ENCODE measurements at places on chromosomes 12 and 14. TPM values are rescaled to one million over a fixed set of nuclear protein-coding genes. Genes with fewer than 3 reads are reported as not detected.

PLEKHG7 gene
- not detected for polyA plus RNA-seq

AVPR1A gene
- polyA plus RNA-seq, result not detected

WSB2 gene
- 10.6 TPM for polyA plus RNA-seq

DNAI7 gene
- polyA plus RNA-seq, result not detected

DYRK4 gene
- polyA plus RNA-seq, result 37.4 TPM

KRT82 gene
- not detected for polyA plus RNA-seq

CFAP54 gene
- polyA plus RNA-seq, result 0.07 TPM

CCNT1 gene
- polyA plus RNA-seq, result 23.8 TPM

WDHD1 gene
- polyA plus RNA-seq, result 1.6 TPM

ARG2 gene
- polyA plus RNA-seq, result 0.36 TPM

STAC3 gene
- not detected for polyA plus RNA-seq

FGF6 gene
- polyA plus RNA-seq, result not detected

PZP gene
- polyA plus RNA-seq, result not detected

MANSC1 gene
- polyA plus RNA-seq, result 4.2 TPM

RIMBP2 gene
- polyA plus RNA-seq, result not detected

KSR2 gene
- polyA plus RNA-seq, result not detected

B4GALNT3 gene
- polyA plus RNA-seq, result 1.6 TPM

GPR84 gene
- polyA plus RNA-seq, result not detected

RASSF3 gene
- polyA plus RNA-seq, result 4.4 TPM

CAPZA3 gene
- not detected for polyA plus RNA-seq

MAP1LC3B2 gene
- 5.9 TPM for polyA plus RNA-seq

LTB4R gene
- polyA plus RNA-seq, result 9.4 TPM

NFE2 gene
- polyA plus RNA-seq, result not detected

B3GNT4 gene
- polyA plus RNA-seq, result 0.34 TPM

GARIN6 gene
- not detected for polyA plus RNA-seq

PIWIL1 gene
- not detected for polyA plus RNA-seq

KRT85 gene
- polyA plus RNA-seq, result not detected

CCDC60 gene
- not detected for polyA plus RNA-seq

LUM gene
- polyA plus RNA-seq, result not detected

All from naive thymus-derived CD4-positive, alpha-beta T cell (primary cell).